ENCODE measurements at places on chromosomes 3 and 15. TPM values are rescaled to one million over a fixed set of nuclear protein-coding genes. Genes with fewer than 3 reads are reported as not detected.

- no peak for DNase-seq
Observed at GRCh38 chr3:102329066-102329465, 105.7 kb upstream of the ZPLD1 start.

Gene PP2D1
- total RNA-seq, result not detected

Gene GOLGA8Q
- total RNA-seq, result not detected

DNA sequence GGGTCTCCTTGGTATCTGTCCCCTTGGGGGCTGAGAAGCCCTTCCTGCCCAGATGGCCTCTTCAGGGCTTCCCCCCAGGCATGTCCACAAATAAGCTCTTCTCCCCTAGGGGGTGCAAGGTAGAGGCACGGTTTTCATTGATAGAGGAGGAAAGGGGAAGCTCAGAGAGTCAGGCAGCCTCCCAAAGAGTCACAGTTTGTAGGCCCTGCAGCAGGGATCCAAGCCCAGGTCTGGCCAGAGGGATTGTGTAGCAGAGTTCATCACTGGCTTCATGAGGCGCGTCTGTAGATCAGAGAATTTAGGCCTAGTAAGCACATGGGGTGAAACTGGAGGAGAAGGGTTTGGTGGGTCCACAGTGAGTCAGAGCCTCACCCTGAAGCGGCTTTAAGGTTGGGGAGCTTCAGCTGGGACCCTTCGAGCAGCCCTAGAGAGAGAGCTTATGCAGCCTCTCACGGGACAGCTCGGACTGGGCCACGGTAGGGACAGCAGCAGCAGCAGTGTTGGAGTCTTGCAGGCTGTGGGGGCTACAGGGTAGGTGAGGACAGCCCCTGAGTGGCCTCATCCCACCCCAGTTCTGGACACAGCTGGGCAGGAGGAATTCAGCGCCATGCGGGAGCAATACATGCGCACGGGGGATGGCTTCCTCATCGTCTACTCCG is 37.5 kb upstream of the ESYT3 start:
- no peak for DNase-seq

- DNase-seq, result no peak
Observed at GRCh38 chr3:161673866-161674265, 177.3 kb downstream of the OTOL1 start.

Gene PATL2
- 3.1 TPM for total RNA-seq

DNA sequence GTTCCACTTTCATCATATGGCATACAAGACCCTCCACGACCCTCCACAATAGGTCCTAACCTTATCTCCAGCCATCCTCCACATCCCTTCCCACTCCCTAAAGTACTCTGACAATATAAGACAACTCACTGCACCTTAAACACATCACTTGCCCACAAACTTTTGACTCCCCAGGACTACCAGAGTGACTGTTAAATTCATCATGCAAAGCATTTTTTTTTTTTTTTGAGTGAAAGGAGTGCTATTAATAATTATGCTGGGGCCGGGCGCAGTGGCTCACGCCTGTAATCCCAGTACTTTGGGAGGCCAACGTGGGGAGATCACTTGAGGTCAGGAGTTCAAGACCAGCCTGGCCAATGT is 55.8 kb downstream of the OSBPL10 start:
- no peak for DNase-seq

GRCh38 chr15:70761931-70762468 is 1.4 kb downstream of the UACA start:
- DNase-seq, result no peak

Gene GHSR
- not detected for total RNA-seq

GRCh38 chr3:107578523-107578922 is 55.8 kb downstream of the BBX start:
- no peak for DNase-seq

Gene PRRT3
- 2.1 TPM for total RNA-seq

Gene CAPN7
- total RNA-seq, result 32.9 TPM

Gene KLF15
- total RNA-seq, result 24.0 TPM

DNA sequence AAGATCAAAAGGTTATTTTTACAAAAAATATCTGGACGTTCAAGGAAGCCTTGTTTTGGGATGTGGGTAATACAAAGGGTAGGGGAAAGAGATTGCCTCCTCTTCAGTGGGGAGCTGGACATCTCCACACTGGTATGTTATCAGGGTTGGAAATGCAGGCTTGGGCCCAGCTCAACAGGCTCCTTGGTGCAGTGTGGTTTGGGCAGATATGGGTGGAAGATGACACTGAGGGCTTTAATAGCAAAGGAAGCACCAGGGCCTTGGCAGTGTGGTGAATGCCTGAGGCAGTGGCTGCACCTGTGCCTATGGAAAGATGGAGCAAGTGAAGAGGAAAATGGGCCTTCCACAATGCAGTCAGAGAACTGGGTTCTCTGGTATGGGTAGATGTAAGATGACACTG is 11.2 kb upstream of the MED12L start:
- DNase-seq, result no peak

DNA sequence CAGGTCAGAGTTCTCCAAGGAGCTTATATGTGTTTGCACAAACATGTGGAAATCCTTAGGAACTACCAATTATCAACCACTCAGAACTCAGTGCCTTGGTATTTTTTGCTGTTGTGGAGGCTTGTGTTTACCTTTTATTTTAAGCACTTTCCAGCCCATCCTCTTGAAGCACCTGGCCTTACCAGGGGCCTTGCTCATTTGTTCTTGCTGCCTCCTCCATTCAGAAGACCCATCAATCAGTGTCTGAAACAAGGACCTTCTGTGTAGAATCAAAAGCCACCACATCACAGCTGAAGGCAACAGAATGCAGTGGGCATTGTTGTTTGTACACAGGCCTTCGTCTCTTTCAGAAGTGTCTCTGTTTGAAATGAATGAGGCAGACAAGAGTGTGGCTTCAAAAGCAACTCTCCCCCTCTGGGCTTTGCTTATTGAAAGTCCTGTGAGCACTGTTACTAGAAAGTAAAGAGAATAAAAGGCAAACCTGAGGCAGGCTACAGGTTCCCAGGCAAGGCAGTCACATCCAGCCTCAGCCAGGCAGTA is 24.5 kb upstream of the LIPC start:
- no peak for DNase-seq

Gene DPPA4
- not detected for total RNA-seq

Gene SH2D7
- total RNA-seq, result not detected

All from right cardiac atrium (tissue), 5 donors.